Stimulated activated CD4-positive, alpha-beta T cell treated with anti-CD3 and anti-CD28 coated beads, Interleukin-1b, Interleukin-23, amount 100 ng/mL, for 1 hour (primary cell): ENCODE measurements at places on chromosomes 5 and 9.

DNA sequence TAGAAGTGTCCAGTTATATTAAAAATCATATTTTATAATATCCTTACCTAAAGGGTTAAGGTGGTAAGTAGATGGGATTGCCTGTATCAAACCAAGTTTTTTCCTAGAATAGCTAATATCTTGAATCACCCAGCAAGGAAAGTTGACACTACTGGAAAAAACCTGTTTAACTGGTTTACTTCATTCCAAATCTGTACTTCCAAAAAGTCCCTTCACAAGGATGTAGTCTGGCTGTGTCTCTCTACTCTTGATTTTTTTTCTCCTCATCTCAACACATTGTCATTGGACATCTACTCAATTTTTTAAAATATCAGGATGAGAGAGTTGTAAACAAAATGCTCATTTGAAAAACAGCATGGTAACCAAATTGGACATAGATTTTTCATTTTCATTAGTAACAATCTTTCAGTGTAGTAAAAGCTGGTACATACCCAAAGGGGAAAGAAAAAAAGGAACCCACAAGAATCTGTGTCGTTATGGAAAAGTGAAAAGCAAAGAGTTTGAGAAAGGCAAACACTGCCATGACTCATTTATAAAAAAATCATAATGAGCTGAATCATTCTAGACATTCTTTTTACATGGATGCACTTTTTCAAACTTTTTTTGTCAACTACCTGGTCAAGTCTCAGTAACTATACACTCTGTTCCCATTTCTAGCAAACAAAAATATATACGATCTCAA is 173.5 kb downstream of the GLIS3 start:
- DNase-seq, result no peak

- DNase-seq, result no peak
Measured at GRCh38 chr5:150658699-150659265, 2.3 kb upstream of the MYOZ3 start.

GRCh38 chr5:180636403-180637075 is 12.9 kb downstream of the FLT4 start:
- DNase-seq, result no peak

DNA sequence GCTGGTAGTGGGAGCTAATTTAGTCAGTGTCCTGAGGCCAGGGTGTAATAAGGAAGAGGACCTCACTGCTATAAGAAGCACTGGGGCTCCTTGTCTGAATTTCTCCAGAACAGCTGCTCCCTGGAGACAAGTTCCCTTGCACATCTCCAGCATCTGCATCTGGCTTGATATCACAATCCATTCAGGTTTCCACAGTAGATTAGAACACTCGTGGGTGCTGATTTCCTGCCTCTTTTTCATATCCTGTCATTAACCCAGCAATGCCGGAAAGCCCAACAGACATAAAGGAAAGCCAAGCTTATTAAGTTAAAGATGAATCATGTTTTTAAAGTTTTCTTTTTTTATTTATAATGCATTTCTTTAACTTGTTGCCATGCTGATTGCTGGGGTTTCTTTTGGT is 232.3 kb upstream of the WWC1 start:
- no peak for DNase-seq

DNA sequence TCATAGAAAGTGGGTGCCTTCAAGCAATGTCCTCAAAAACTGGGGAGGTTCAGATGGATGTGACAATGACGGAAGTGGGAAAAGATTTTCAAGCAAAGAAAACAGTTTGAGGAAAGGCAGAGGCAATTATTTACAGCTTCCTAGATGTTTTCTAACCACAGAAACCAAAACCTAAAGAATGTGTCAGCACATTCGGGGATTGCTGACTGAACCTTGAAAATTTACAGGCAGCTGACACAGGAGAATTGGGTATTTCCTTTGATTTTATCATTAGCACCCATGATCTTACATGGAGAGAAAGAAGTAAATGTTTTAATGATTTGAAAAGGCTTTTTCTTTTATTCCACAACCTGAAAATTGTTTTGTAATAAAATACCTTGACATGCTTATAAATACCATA is 369.0 kb downstream of the ACTL7B start:
- no peak for DNase-seq
